ENCODE measurements at places on chromosomes 4 and X.

- no peak for DNase-seq
- no peaks in the 10 kb centered on the region for H3K4me1 ChIP-seq
- H3K4me3 ChIP-seq, result no peak overlapping the region
- H3K36me3 ChIP-seq, result no peaks in the 10 kb centered on the region
- no peaks in the 10 kb centered on the region for H3K27me3 ChIP-seq
These were observed 67.5 kb downstream of the ABCG2 start for GRCh38 chr4:88090898-88091297.

GRCh38 chrX:53695946-53696549, 9.5 kb upstream of the HUWE1 start:
- no peak for DNase-seq
- H3K4me1 ChIP-seq, result no peaks in the 10 kb centered on the region
- no peak overlapping the region for H3K27ac ChIP-seq
- no peaks in the 10 kb centered on the region for H3K27me3 ChIP-seq

DNA sequence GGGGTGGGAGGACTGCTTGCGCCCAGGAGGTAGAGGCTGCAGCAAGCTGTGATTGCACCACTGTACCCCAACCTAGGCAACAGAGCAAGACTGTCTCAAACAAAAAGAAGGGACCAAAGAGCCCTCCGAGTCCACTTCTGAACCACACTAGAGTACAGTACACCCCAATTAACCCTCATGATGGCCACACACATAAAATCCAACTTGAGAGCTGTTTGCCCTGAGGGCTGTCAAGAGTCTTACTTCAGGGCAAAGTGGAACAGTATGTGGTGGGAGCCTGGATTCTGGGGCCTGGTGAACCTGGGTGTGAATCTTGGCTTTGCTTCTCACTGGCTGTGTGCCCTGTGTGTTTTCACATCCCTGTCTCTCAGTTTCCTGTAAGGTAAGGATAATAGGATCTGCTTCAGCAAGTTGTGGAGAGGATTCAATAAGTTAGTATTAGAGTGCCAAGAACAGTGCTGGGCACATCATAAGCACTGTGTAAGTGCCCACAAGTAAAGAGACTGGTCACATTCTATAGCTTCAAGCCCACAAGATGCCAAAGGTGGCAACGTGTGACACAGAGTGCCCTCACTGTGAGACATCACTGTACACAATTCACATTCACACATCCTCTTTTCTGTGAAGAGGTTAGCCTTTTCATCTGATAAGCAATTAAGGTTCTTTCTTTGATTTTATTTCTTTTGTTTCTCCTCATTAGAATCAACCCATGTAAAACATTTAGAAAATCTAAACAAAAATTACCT, 52.1 kb downstream of the LEF1 start:
- no peaks in the 10 kb centered on the region for H3K27me3 ChIP-seq
- H3K4me3 ChIP-seq, result no peak overlapping the region
- DNase-seq, result no peak
- H3K27ac ChIP-seq, result no peak overlapping the region
- H3K4me1 ChIP-seq, result no peaks in the 10 kb centered on the region
- no peaks in the 10 kb centered on the region for H3K36me3 ChIP-seq

DNA sequence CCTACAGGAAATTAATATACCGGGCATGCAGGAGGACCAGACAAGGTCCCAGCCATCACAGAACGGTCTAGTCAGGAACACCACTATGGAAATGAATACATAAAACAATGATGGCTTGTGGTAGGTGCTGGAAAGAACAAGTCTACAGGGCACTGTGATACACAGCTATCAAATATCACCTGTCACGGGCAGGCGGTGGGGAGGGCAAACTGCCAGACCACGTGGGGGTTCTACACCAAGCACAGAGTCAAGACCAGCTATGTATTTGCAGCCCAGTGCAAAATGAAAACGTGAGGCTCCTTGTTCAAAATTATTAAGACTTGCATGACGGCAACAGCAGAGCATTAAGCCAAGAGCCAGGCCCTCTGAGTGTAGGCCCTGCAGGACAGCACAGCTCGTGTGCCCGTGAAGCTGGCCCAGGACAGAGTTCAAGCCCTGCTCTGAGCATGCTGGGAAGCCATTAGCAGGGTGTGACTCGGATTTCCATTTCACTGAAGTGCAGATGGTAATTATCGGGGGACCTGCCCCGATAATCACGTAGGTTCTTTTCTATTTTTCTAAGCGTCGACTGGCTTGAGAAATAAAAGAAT, 83.6 kb downstream of the JAKMIP1 start:
- H3K36me3 ChIP-seq, result no peaks in the 10 kb centered on the region
- no peaks in the 10 kb centered on the region for H3K4me1 ChIP-seq
- no peak for DNase-seq
- no peak overlapping the region for H3K4me3 ChIP-seq
- no peaks in the 10 kb centered on the region for H3K27me3 ChIP-seq
- no peak overlapping the region for H3K27ac ChIP-seq

GRCh38 chr4:80425124-80426100, 89.9 kb downstream of the CFAP299 start:
- no peaks in the 10 kb centered on the region for H3K36me3 ChIP-seq
- no peak for DNase-seq
- H3K27me3 ChIP-seq, result no peaks in the 10 kb centered on the region
- no peak overlapping the region for H3K4me3 ChIP-seq
- H3K27ac ChIP-seq, result no peak overlapping the region

- H3K4me1 ChIP-seq, result no peaks in the 10 kb centered on the region
- H3K4me3 ChIP-seq, result no peak overlapping the region
- H3K36me3 ChIP-seq, result no peaks in the 10 kb centered on the region
- H3K27ac ChIP-seq, result no peak overlapping the region
- no peak for DNase-seq
- no peaks in the 10 kb centered on the region for H3K27me3 ChIP-seq
These were observed 759.6 kb downstream of the RAB28 start for GRCh38 chr4:12724510-12724909.

GRCh38 chr4:165505958-165506837, 127.4 kb downstream of the CPE start:
- no peaks in the 10 kb centered on the region for H3K36me3 ChIP-seq
- no peak overlapping the region for H3K4me3 ChIP-seq
- H3K4me1 ChIP-seq, result peaks cover 3% of the 10 kb centered on the region
- no peak overlapping the region for H3K27ac ChIP-seq
- no peaks in the 10 kb centered on the region for H3K27me3 ChIP-seq
- no peak for DNase-seq

DNA sequence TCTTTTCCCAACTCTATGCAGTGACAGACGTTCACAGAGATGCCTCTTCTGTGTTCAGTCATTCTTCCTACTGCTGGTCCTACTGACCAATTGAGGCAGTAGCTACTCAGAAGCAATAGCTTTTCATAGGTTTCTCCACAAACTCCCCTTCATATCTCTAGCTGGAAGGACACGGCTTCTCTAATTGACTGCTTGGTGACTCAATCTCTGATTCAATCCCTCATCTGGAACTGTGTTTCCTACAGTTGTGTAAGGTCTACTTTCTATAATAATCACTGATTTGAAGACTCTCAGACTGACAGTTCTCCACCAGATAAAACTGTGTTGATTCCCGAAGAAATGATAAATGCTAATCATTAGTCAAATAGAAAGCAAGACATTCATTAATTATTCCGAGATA, 111.5 kb downstream of the DTHD1 start:
- no peak overlapping the region for H3K4me3 ChIP-seq
- no peak overlapping the region for H3K27ac ChIP-seq
- no peak for DNase-seq
- H3K4me1 ChIP-seq, result no peaks in the 10 kb centered on the region

GRCh38 chr4:65521666-65522065, 148.6 kb downstream of the EPHA5 start:
- no peak overlapping the region for H3K4me3 ChIP-seq
- no peaks in the 10 kb centered on the region for H3K36me3 ChIP-seq
- no peak overlapping the region for H3K27ac ChIP-seq

Data from pancreas (tissue), 10 donors.